Stimulated activated CD8-positive, alpha-beta memory T cell treated with anti-CD3 and anti-CD28 coated beads, Interleukin-2, amount 100 ng/mL, for 1 hour (primary cell): ENCODE measurements at places on chromosomes 4 and X.

- DNase-seq: no peak
These were observed 733 bp downstream of the CCNA2 start for GRCh38 chr4:121822796-121823504.

- no peak for DNase-seq
These were observed 377.6 kb upstream of the GATB start for GRCh38 chr4:152138451-152138850.

- DNase-seq: no peak
These were observed 442.2 kb downstream of the PABPC4L start for GRCh38 chr4:133759428-133759827.

- DNase-seq: no peak
These were observed 136.5 kb downstream of the PRKX start for GRCh38 chrX:3576886-3577501.

GRCh38 chr4:149896432-149896831 is 80.8 kb upstream of the IQCM start:
- DNase-seq: no peak

GRCh38 chr4:41865306-41865980 is 69.8 kb upstream of the TMEM33 start:
- DNase-seq: no peak

DNA sequence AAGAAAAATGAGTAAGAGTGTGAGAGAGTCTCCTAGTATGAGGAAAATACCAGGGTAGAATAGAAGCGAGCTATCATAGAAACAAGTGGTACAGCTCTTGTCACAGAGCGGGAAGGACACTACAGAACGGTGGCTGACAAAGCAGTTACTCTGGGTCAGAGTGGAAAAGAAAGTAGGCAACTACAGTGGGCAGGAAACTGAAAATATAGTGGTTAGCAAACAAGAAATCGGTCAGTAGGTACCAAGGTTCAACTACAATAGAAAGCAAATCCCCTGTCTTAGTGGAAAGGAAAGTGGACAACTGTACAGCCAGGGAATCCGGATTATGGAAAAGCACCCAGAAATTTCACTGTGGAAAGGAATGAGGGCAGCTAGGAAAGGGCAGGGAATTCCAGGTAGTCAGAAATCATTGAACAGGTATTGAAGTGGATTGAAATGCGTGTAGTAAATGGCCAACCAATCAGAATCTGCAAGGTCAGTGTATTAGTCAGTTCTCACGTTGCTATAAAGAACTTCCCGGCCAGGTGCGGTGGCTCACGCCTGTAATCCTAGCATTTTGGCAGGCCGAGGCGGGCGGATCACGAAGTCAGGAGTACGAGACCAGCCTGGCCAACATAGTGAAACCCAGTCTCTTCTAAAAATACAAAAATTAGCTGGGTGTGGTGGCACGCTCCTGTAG is 219.6 kb upstream of the DIAPH2 start:
- no peak for DNase-seq

DNA sequence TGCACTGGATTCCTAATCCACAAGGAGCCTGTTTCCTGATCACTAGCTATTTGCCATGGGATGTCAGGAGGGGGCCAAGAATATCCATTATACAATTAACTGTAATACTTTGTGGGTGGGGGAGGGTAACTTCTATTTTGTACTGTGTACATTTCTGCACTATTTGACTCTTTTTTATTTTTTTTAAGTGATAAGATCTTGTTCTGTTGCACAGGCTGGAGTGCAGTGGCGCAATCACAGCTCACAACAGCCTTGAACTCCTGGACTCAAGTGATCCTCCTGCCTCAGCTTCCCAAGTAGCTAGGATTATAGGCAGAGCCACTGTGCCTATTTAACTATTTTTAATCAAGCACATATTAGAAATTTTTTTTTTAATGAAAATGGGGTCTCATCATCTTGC is 134.1 kb downstream of the ELOVL6 start:
- DNase-seq: no peak

- DNase-seq: no peak
These were observed 1.2 kb downstream of the PRPS1 start for GRCh38 chrX:107629540-107629909.

- no peak for DNase-seq
These were observed 64.6 kb upstream of the SH3RF1 start for GRCh38 chr4:169335331-169335730.

- no peak for DNase-seq
These were observed 601 bp downstream of the SMARCAD1 start for GRCh38 chr4:94208266-94208665.

DNA sequence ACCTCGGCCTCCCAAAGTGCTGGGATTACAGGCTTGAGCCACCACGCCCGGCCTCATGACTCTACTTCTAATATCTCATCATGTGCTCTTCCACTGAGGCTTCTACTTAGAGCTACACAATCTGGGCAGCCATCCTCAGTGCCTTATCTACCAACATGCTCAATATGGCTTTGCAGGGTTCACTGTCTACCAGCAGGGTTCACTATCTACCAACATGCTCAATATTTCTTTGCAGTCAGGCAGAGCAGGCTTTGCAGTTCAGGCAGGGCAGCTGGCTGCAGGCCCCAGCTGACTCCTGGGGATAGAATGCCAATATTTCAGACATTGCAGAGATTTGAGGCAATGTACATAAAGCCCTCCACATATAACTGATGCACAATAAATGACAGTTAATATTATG is 47.5 kb downstream of the PKD2 start:
- no peak for DNase-seq

DNA sequence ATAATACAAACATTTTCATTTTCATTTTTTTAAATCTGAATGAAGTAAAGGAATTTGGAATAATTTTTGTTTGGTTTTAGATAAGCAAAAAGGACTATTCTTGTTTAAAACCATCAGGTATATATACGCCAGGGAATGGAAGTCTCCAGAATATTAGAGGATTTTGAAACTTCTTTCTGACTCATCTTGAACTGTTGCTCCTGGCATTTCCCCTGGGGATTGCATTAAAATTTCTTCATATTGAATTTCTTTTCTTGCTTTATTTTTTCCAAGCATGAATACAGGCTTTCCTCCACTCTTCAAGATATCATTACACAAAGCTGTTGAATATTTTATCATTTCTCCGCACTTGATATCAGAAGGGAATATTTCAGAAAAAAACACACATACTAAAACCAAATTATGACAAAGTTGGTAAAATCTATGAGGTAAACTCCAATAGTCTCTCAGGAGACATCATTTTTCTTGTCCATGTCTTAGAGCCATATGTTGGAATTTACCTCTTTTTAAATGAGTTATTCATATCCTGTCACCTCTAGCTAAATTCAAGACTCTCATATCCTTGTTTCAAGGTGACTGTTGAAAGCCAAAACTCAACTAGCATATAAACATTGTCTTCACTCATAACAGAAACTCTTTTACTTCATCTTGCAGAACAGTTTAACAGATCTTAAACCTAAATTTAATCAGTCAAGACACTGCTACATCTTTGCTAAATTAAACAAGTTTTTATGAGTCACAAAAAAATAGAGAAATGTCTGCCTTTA is 20.7 kb upstream of the CSN1S1 start:
- no peak for DNase-seq

GRCh38 chr4:23006756-23007155 is 314.0 kb downstream of the GBA3 start:
- DNase-seq: no peak

- no peak for DNase-seq
These were observed 284.0 kb downstream of the BCOR start for GRCh38 chrX:39813631-39814277.

DNA sequence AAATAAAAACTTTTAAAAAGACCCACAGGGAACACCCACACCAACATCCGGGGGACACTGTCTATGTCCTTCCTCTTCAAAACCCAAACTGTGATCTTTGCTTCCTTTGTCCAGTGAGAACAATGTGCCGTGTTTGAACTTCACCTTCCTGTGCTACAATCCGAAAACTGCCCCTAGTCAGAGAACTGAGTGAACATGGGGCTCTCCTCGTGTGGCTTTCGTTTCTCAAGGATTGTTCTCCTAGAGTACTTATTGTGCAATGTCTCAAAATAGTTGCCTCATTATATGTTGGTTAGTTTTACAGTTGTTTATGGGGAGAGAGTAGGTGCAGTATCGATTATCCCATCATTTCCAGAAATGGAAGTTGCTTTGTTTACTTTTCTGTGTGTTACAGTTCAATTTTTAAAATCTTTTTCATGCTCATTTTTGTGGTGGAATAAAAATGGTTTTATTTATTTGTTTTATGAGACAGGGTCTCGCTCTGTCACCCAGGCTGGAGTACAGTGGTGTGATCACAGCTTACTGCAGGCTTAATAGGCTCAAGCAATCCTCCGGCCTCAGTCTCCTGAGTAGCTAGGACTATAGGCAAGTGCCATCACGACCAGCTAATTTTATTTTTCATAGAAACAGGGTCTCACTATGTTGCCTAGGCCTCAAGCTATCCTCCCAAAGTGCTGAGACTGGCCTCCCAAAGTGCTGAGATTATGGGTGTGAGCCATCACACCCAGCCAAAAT is 29.9 kb downstream of the RBMX start:
- DNase-seq: no peak

GRCh38 chrX:131063613-131064012 is 5.5 kb downstream of the ARHGAP36 start:
- DNase-seq: no peak

DNA sequence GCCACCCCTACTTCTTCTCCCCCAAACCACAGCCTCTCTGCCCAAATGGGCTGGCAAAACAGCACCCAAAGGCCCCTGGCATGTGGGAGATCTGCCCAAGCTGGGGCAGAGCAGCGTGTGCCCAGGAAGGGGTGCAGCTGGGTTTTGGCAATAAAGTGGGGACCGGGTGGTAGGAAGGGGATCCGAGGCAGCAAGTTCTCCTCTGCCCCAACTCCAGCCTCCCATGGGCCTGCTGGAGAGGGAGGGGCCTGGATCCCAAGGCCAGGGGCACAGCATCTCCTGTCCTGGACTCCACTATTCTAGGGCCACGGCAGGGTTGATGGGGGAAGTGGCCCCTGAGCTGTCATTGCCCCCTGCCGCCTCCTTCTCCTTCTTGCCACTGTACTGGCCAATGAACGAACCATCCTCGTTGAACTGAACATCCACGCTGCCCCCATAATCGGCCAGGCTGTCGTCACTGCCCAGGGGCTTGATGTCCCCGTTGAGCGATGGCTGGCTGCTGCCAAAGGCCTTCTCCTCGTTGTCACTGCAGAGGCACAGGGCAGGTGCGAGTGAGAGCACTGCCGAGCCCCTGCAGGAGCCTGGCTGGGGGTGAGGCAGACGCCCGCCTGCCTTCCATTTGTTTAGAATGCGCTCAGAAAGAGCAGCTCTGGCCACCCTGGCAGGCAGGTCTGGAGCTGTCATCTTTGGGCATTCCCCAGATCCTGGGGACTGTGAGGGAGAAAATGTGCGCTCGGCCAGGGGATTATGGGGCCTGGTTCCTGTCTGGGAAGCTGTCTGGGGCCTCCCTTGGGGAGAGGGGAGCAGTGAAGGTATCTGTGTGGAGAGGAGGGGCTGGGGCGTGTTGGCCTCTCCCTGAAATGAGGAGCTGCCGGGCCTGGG is 23.4 kb downstream of the L1CAM start:
- DNase-seq: no peak

DNA sequence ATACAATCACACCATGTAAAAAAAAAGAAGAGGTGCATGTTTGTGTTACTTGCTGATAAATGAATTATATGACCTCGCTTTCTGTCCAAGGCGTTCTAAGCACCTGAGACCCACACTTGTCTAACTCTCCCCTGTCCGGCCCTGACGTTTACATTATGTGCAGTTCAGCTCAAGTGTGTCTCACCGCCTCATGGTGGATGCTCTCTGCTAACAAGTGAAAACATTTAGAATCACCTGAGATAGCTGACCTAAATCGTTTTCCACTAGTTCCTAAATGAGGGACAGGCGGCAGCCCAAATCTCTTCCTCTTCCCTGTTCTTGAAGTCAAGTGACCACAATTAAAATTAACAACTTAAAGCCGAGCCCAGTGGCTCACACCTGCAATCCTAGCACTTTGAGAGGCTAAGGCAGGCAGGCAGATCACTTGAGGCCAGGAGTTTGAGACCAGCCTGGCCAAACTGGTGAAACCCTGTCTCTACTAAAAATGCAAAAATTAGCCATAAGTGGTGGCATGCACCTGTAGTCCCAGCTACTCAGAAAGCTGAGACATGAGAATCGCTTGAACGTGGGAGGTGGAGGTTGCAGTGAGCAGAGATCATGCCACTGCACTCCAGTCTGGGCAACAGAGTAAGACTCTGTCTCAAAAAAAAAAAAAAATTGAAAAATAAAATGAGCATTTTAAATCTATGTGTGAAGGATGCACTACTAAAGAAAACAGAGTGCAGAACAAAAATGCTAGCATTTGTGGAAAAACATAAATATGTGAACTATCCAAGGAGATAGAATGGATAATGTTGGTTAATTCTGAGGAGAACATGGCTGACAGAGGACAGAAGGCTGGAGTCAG is 3.9 kb upstream of the TIFA start:
- no peak for DNase-seq
